ENCODE measurements at places on chromosomes 3 and 15. TPM values are rescaled to one million over a fixed set of nuclear protein-coding genes. Genes with fewer than 3 reads are reported as not detected.

- no peak for DNase-seq
- no peak overlapping the region for H3K4me3 ChIP-seq
- no peak overlapping the region for H3K27ac ChIP-seq
- H3K36me3 ChIP-seq, result peaks cover 18% of the 10 kb centered on the region
Measured at GRCh38 chr3:47722859-47723258, 58.8 kb downstream of the SMARCC1 start.

Gene CLDN18
- not detected for polyA plus RNA-seq

Gene HRH1
- 0.07 TPM for polyA plus RNA-seq

DNA sequence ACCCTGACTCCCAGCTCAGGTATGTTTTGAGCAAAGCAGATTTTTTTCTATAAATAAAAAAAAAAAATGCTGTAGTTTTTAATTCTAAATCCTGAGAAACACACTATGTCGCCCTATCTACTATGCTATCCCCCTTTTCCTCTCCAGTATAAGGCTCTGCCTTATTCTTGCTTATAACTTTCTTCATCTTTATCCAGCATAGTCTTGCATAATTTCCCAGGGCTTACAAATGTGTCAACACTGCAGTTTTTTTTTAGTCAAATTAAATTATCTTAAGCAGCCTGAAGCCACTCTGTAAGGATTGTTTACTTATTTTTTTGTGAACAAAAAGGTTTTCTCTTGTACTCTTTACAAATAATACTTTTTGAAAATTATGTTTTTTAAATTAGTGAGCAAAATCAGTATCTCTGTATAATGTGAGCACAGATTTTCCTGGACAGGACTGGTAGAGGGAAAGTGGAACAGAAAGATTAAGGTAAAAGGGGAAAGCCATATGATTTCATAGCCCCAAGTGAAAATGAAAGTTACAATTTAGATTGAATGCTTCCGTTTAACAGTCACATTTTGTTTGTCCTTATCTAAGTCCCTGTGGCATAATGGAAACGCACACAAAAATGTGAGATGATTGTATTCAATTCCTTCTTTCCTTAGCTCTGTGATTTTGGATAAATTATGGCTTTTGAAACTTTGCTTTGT is 5.6 kb upstream of the PYDC2 start:
- DNase-seq, result no peak
- no peaks in the 10 kb centered on the region for H3K36me3 ChIP-seq
- no peak overlapping the region for H3K4me3 ChIP-seq
- H3K27ac ChIP-seq, result no peak overlapping the region

DNA sequence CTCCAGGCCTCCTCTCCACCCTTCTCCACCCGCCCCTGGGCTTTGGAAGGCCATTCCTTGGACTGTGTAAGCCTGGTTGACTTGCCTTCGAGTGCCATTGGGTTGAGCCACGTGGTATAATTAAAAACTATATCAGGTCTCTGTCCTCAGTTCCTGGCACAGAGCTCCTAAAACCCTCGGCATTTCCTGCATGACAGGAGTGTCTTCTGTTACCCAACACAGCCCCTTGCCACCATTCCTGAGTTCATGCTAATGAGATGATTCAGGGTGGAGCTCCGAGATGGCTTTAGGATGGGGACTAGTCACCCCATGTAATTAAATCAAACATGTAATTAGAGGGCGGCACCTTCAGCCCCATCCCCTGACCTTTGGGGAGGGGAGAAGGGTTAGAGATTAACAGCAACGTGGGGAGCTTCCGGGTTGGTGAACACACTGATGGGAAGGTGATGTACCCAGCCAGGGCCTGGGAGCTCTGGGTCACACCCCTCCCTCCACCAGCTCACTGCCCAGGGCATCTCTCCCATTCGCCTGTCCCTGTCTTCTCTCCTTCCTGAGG is 256.4 kb downstream of the FAM43A start:
- H3K27me3 ChIP-seq, result no peaks in the 10 kb centered on the region
- no peaks in the 10 kb centered on the region for H3K36me3 ChIP-seq
- no peaks in the 10 kb centered on the region for H3K4me1 ChIP-seq
- H3K4me3 ChIP-seq, result no peak overlapping the region
- no peak overlapping the region for H3K27ac ChIP-seq
- no peak for DNase-seq

Measured in liver (tissue), 10 donors.